ENCODE measurements at places on chromosomes 13 and 19.

DNA sequence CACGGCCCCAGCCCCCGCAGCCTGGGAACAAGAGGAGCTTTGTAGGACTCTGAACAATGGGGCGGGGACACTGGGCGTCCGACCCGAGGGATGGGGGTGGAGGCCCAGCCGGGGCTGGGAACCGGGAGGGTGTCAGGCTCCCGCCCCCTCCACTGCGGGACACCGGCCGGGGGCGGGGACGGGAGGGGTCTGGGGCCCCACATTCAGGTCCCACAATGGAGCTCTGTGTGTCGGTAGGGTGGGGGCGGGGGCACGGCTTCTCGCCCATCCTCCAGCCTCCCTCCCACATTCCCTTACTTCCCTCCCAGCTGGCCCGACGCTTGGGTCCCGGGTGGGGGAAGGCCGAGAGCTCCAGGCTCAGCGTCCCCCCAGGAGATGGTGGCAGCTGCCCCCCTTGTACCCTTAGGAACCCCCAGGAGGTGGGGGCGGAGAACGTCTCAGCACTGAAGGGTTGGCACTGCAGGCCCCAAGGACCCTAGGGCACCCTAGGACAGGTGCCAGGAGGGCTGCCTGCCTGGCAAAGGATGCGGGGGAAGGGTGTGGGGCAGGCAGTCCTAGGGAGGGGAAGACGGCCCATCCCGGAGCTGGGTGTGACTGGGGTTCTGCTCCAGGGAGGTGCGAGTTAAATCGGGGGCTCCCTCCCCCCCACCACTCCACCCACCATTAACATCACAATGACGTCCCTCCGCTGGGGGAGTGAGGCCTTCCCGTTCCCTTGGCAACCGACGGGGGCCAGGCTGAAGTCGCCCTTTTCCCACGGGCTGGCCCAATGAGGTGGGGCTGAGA lies 5.3 kb downstream of the TTYH1 start:
- no peak for DNase-seq

GRCh38 chr19:57688011-57688763 lies 6.4 kb downstream of the ZNF551 start:
- DNase-seq, result no peak

DNA sequence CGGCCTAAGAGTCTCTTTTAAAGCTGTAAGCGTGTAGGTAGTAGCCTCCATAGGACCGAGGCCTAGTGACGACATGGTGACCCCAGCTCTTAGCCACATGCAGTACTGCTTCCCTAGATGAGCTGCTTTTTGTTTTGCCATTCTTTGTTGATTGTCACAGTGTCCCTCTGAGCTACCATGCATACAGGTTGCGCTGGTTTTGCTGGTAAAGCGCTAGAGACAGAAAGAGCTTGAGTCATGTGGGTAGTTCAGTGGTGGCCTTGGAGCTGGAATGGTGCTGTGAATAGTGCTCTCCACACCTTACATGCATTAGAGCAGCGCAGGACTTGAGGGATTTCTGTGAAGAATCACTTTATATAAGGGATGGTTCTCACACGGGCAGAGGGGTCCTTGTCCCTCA lies 5.1 kb downstream of the HNRNPM start:
- no peak for DNase-seq

DNA sequence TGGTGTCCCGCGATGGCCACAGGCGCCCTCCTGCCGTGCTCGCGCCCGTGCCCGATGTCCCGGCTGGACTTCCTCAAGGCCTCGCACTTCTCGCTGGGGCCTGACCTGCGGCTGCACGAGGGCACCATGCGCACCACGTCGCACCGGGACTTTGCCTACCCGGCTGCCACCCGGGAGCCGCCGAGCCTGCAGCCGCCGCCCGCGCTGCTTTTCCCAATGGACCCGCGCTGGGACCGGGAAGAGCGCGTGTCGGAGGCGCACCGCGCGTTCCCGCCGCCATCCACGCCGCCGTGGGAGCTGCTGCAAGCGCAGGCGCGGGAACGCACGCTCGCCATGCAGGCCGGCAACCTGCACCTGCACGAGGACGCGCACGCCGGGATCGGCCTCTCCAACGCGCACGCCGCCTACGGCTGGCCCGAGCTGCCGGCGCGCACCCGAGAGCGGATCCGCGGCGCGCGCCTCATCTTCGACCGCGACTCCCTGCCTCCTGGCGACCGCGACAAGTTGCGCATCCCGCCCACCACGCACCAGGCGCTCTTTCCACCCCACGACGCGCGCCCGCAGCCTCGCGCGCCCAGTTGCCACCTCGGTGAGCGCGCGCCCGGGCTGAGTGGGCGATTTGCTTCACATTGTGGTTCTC lies 12.1 kb upstream of the PEX11G start:
- no peak for DNase-seq

DNA sequence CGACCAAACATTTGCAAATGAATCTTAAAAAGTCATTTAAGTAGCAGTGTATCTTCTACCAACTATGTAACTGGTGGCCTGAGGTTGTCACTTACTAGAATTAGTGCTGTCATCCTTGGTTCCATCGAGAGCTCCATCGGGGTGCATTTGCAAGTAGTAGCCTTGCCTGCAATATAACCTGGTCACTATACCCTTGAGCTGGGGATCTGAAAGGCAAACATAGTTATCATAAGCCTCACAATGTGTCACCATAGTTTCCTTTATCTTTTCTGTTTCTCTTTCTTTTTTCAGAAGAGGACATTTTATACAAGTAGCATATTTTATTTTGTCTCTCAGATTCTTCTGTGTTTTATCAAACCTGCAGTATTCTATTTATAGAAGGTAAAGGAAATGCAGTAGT lies 422.6 kb downstream of the ITGBL1 start:
- DNase-seq, result no peak

DNA sequence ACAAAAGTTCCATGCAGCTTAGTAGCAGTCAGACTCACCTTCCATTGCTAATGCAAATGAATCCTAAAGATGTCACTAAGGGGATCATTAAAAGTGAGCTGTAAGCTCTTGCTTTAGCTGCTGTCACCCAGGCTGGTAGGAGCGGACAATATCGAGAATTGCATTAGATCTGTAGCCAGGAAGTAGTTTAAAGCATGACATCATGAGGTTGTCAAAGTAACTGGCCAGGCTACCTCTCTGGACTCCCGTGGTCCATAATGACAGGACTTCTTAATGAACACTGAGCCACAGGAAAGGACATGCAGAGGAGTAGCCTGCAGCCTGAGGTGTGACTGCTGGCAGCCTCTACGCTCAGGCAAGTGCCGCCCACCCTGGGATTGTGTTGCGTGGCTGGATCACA lies 522.3 kb upstream of the NBEA start:
- no peak for DNase-seq

DNA sequence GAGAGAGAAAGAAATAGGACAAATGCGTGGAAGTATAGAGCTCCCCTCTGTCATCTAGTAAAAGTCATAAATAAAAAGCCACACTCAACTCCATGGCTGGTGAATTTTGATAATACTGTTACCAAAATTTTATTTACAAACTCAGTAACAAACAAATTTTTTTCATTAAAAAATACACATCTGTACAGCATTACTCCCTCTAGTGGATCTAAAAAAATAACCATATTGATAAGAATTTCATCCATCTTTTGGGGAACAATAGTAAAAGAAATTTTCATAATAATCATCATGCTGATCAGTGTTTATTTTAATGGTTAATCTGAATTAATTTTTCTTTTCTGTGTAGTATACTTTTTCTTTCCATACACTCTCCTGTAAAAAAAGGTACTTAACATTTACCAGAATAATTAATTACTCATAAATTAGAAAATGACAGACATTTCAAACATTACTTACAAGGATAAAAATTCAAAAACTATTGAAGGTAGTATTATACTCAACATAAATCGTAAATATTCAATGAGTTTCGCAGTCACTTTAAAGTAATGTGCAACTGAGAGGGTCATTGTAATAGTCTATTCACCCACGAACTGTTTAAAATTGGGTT lies 173.5 kb upstream of the LSM14A start:
- DNase-seq, result no peak

- DNase-seq, result no peak
These were observed 20.7 kb downstream of the ZNF575 start for GRCh38 chr19:43553656-43554055.

GRCh38 chr13:38819053-38819452 lies 132.2 kb downstream of the FREM2 start:
- no peak for DNase-seq

DNA sequence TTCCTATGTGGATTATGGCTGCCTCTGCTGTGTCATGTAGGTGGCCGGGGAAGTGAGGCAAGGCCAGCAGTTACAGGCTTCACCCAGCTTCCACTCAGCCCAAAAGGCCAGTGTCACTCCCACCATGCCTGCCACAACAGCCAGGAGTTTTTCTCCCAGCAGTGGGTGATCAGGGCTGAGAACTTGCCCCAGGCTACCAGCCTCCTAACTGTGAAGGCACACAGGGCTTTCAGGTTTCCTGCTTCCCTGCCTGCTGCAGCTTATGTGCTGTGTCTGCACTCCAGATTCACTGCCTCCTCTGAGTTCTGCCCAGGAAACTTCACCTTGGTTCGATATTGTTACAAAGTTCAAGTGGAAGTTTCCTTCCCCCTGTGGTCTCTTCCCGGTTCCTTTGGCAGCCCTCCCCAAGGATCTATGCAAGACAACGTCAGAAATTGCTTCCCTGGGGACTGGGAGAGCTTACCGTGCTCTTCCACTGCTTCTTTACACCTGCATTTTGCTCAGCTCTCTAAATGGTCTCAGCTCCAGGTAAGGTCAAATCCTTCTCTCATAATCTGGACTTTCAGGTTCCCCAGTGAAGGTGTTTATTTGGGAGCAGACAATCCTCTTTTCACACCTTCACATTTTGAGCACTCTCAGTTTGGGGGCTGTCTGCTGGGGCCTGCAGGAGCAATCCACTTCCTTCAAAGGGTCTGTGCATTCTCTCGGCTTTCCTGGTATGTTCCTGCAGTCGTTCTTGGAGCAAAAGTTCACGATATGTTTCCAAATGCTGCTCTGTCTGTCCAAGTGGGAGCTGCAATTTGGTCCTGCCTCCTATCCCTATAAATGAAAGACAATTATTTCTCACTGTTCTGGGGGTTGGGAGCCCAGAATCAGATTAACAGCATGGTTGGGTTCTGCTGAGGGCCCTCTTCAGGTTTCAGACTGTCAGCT lies 1730.1 kb upstream of the PRR20A start:
- DNase-seq, result no peak

DNA sequence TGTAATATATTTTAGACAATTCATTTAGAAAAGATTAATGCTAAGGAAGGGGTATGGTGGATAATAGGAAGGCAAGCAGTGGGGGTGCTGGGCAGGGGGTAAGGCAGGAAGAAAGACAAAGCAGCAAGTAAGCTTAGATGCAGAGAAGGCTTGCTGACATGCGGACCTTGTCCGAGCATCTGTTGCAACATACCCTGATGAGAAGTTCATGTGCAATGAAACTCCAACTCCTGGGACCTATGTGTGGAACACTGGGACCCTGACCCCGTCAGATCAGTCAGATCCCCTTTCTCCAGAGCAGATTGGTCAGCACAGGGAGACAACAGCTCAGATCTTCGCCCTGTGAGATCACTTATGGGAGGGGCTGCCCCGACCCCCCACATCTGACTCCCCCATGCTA lies 71.3 kb upstream of the ZNF599 start:
- no peak for DNase-seq

DNA sequence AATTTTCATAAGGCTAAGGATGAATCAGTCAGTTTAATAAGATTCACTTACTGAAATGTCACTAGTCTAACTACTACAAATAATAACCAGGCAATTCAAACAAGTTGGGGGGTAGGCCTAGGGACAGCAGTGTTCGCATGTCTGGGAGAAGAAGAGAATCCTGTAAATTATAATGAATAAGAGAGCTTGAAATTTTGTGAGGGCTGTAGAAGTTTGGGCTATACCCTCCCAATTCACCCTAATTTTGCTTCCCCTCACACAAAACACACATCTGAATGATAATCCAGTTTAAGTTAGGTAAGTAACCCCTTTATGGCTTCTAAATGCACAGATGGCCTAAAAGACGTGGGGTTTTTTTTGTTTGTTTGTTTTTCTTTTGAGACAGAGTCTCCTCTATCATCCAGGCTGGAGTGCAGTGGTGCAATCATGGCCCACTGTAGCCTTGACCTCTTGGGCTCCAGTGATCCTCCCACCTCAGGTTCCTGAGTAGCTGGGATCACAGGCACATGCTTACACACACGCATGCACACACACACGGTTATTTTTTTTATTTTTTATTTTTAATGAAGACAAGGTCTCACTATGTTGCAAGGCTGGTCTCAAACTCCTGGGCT lies 69.9 kb downstream of the TBC1D4 start:
- no peak for DNase-seq

All from stimulated activated CD4-positive, alpha-beta T cell treated with anti-CD3 and anti-CD28 coated beads, Interleukin-1b, Interleukin-23, amount 100 ng/mL, for 1 hour (primary cell).